ENCODE measurements at places on chromosomes 7 and 10. TPM values are rescaled to one million over a fixed set of nuclear protein-coding genes. Genes with fewer than 3 reads are reported as not detected.

The GLI3 gene
- total RNA-seq: not detected

The LOXL4 gene
- total RNA-seq: not detected

DNA sequence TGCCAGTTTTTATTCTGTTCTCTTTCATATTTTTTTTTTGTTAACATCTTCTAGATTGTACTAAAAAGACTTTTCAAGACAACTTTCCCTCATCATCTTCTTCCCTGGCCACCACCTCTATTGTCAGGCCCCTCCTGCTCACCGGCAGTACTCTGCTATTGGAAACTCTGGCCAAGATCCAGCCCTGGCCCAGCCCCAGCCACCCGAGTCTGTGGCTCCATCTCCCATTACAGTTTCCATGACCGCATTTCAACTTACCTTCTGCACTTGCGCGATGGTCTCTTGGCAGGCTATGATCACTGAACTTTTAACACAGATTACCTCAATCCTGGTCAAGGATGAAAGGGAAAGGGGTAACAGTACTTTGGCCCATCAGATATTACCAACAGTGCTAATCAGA is 137.7 kb upstream of the POM121L12 start:
- H3K27ac ChIP-seq: no peak overlapping the region
- H3K27me3 ChIP-seq: no peaks in the 10 kb centered on the region
- no peak overlapping the region for H3K4me3 ChIP-seq

- DNase-seq: no peak
- no peaks in the 10 kb centered on the region for H3K27me3 ChIP-seq
- H3K4me1 ChIP-seq: no peaks in the 10 kb centered on the region
- H3K27ac ChIP-seq: no peak overlapping the region
- H3K4me3 ChIP-seq: no peak overlapping the region
- H3K36me3 ChIP-seq: no peaks in the 10 kb centered on the region
Measured at GRCh38 chr7:33421429-33421828, 292.1 kb downstream of the BBS9 start.

GRCh38 chr10:33001908-33002492 is 44.0 kb upstream of the ITGB1 start:
- H3K36me3 ChIP-seq: peaks cover 7% of the 10 kb centered on the region
- peaks cover 17% of the 10 kb centered on the region for H3K4me1 ChIP-seq
- H3K27ac ChIP-seq: no peak overlapping the region
- DNase-seq: no peak
- H3K27me3 ChIP-seq: no peaks in the 10 kb centered on the region
- no peak overlapping the region for H3K4me3 ChIP-seq

DNA sequence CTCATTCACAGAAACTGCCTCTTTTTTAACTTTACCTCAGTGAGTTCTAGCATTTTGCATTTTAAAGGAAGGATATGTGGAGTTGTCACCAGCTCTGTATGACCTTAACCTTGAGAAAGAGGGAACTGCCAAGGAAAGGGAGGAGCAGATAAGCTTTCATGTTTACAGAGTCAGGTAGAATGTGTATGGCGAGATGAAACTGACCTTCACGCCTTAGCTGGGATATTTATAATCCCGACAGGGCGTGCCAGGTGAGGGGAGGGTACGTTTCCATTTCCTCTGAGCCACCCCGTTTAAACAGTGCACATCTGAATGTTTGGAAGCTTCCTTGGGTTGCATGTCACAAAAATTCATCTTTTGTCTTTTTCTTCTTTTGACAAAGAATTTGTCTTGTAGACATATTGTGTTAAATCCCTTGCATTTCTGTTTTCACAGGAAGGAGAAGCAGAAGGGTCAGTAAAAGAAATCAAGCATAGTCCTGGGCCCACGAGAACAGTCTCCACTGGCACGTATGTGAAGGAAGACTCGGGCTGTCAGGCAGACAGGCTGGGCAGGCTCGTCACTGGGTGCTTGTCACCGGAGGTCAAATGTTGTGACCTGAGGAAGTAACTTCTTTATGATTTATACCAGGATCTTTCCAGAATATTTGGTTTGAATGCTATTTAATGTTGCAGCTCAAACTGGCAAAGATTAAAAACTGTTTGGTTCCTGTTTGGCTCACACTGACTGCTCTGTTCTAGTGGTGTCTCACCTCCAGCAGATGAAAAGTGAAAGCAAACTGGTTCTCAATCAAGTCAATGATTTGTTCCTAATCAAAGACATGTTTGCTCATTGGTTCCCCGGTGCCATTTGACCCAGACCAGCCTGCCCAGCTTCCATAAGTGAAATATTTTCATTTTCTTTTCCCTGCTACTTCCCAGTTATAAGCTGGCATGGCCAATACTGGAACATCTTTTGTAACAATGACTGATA is 16.2 kb downstream of the OPTN start:
- peak overlapping the region; percentile 59 for H3K4me3 ChIP-seq
- H3K4me1 ChIP-seq: peaks cover 32% of the 10 kb centered on the region
- peaks cover 76% of the 10 kb centered on the region for H3K36me3 ChIP-seq
- peak; percentile 23 for DNase-seq

DNA sequence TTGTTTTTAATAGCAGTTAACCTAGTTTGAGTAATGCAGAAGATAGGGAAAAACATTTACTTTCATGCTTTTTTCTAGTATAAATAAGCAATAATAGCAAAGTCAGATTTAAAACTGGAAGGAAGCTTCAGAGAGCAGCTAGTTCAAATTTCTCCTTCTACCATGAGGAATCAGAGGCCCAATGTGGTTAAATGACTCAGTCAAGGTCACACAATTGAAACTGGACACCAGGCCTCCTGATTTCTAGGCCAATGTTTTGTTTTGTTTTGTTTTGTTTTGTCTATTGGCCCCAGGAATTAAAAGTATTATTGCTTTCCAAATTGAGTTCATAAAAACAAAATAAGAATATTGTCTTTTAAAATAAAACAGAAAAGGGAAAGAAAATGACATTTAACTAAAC is 122.3 kb downstream of the TRIL start:
- H3K27me3 ChIP-seq: no peaks in the 10 kb centered on the region
- no peaks in the 10 kb centered on the region for H3K36me3 ChIP-seq
- no peaks in the 10 kb centered on the region for H3K4me1 ChIP-seq
- H3K4me3 ChIP-seq: no peak overlapping the region
- DNase-seq: no peak

- H3K27ac ChIP-seq: no peak overlapping the region
- no peaks in the 10 kb centered on the region for H3K27me3 ChIP-seq
- DNase-seq: no peak
- peaks cover 34% of the 10 kb centered on the region for H3K36me3 ChIP-seq
Measured at GRCh38 chr7:157394246-157395191, 57.7 kb downstream of the DNAJB6 start.

DNA sequence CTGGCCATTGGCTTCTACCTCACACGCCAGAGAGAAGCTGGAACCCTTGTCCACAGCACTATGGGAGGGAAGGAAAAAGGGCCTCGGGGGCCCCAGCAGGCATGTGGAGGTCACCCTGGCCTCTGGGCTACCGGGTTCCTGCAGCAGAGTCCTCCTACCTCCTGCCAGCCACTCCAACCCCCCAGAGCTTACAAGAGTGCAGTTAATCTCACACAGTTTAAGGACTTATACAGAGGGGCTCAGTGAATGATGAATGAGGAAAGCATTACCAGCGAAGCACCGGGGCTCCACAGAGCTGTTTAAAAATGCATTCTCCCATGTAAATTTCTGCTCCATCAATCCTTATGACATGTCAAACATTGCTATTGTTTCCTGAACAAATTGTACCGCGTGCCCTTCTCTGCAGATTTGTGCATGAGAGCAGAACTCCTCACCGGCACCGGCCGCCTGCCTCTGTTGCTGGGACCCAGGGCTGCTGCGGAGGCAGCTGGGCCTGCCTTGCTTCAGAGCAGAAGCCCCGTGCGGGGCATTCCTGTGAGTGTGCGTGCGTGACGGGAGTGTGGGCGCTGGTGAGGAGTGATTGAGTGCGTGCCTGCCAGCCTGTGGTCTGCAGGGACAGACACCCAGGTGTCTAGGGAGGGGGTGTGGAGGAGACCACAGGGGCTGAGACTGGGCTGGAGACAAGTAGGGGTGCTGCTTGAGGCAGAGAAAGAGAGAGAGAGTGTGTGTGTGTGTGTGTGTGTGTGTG is 52.8 kb downstream of the C10orf105 start:
- no peak for DNase-seq
- H3K4me3 ChIP-seq: no peak overlapping the region
- H3K4me1 ChIP-seq: peaks cover 5% of the 10 kb centered on the region
- peaks cover 3% of the 10 kb centered on the region for H3K27me3 ChIP-seq
- H3K36me3 ChIP-seq: no peaks in the 10 kb centered on the region
